ENCODE measurements at places on chromosomes 4 and X.

- DNase-seq, result no peak
Measured at GRCh38 chr4:66911880-66912279, 633.4 kb downstream of the CENPC start.

DNA sequence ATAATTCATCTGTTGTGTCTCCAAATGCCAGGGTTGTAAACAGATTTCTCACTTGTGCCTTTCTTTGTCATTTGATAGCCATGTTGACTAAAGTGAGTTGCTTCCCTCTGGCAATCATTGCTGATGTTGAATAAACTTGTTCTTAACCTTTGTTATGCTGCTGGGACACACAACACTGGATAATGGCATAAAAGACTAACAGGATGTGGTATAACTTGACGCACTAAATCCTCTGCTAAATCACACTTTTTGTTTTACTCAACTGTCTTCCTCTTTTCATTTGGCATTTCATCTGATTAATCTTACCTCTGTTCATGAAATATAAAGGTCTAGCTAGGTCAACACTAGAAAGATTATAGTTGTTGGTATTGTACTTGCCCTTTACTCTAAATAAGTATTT, 17.6 kb upstream of the CXCL5 start:
- DNase-seq, result no peak

DNA sequence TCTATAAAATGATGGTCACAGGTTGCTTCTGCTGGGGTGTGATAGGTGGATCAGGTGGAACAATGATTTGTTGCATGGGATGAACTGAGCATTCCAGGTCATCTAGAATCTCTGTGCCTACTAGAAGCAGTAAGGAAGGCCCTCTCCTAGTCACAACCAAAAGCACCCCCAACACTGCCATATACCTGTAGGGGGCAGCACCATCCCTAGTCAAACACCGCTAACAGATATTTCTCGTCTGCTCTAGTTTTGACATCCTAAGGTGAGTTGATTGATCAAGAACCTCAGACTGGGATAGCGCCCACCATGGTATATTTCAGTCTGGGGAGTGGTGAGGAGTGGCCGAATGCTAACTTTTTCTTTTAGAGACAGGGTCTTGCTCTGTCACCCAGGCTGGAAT, 160.2 kb downstream of the NHS start:
- DNase-seq, result no peak

- no peak for DNase-seq
Measured at GRCh38 chr4:10441512-10441911, 15.7 kb downstream of the ZNF518B start.

- DNase-seq, result no peak
Measured at GRCh38 chr4:150238591-150238990, 160.3 kb downstream of the DCLK2 start.

GRCh38 chrX:29555465-29556091, 659.8 kb upstream of the MAGEB2 start:
- DNase-seq, result no peak

DNA sequence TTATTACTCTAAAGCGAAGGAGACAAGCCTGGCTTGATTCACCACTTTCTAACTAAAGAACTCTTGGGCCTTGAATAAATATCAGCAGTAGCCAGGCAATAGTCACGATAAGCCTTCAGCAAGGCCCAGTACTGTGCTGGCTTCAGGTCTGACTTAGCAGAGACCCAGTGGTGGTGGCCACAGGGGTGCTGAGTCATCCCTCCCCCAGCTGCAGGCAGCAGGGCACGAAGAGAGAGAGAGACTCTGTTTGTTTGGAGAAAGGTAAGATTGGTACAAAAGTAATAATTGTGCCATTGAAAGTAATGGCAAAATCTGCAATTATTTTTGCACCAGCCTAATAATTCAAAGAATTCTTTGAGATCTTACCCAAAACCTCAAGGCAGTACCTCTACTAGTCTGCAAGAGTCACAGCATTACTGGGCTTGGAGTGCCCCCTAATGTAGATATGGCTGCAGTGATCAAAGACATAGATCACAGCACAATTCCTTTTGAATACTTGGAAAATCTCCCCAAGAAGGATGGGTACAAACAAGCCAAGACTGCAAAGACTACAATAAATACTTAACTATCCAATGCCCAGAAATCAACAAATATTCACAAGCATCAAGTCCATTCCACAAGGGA, 159.5 kb upstream of the USP38 start:
- DNase-seq, result no peak

DNA sequence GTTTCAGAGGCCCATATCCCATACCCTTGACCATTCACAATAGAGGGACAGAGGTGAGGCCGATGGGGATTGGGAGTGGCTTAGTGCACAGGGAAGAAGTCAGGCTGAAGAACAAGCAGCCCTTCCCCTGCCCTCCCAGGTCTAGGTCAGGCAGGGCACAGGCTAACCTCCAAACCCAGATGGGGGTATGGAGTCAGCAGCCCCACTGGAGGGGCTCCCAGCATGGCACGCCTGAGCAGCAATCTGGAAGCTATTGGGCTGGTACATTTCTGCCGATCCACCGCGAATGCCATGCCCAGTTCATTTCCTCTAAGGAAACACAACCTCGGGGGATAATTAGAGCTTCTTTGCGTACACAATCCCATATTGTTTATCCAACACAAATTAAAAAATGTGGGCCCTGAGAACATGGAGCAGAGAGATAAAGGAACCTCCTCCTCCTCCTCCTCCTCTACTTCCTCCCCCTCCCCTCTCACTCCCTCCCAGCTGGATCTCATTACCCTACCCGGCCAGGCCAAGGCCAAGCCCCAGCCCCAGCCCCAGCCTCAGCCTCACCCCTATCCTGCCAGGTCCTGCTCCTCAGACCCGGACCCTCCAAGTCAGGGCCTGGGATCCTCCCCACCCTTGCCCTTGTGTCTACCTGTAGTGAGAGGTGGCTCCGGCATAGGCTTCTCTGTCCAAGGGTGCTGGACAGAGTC, 83.0 kb downstream of the PJA1 start:
- no peak for DNase-seq

DNA sequence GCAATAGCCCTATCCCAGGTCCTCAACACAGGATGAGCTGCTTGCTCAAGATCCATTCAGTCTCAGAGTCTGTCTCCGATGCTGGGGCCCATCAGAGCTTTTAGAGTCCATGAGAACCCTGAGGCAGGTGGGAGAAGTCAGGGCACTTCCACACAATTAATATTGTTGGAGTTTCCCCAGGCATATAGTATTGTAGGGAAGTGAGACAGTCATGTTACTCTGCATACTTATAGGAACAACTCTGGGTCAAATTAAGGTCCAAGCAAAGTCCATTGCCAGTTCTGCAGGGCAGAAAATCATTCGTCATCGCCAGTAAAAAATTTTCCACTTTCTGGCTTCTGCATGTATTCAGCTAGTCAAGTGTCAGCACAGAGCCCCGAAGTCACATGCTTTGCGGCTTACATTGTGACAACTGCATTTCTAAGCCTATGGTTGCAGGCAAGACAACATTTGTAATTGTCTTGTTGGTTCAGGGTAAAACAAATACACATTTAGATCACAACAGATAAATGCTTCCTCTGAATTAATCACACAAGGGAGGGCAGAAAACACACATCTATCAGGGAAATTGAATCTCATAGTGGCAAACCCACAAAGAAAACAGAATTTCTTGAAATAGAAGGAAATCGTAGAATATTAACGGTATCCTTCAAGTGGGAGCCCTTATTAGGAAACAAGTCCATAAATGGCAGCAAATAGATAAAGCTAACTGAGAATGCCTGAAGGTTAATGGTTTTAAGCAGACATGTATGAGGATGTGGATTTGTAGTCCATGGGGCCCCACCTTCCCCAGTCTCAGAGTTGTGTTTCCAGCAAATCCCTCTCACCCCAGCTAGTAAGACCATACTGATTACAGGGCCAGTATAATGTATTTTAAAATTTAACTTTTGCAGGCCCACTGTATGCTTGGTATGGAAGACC, 412.1 kb upstream of the RASGEF1B start:
- DNase-seq, result no peak

DNA sequence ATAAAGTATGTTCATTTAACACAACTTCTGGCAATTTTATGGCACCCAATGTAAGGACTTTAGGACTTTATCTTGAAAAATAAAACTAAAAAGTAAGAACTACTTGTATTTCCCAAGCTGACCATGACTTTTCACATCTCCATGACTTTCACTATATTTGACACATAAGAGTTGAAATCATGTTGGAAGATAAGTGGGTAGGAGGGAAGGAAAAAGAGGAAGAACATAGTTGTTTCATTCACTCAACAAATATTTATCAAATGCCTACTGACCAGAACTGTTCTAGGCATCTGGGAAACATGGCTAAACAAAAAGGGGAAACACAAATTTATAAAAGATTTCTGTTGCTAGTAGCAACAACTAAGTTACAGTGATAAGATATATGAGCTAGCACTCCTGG, 16.0 kb downstream of the SCLT1 start:
- DNase-seq, result no peak

DNA sequence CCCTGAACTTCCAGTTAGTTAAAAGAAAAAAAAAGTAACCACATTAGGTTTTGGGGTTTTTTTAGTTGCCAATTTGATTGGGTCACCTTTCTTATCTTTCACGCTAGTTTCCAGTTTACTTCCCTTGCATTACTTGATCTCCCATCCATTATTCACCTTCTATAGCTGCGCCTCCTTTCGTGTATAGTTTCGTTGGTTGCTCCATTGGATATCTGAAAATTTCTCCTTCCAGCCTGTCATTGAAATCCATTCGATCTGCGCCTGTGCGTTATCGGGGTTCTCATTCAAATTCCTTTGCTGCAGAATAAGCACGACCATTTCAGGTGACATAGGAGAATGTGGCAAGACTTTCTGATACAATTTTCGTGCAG, 764 bp downstream of the TRAPPC11 start:
- no peak for DNase-seq
